ENCODE measurements at places on chromosomes 11 and 22. TPM values are rescaled to one million over a fixed set of nuclear protein-coding genes. Genes with fewer than 3 reads are reported as not detected.

- no peak for DNase-seq
Observed at GRCh38 chr11:70116386-70117065, 38.4 kb downstream of the ANO1 start.

- no peak for DNase-seq
Observed at GRCh38 chr11:120089036-120090001, 48.6 kb downstream of the TRIM29 start.

GRCh38 chr11:73446766-73447165 lies 70.6 kb downstream of the RELT start:
- no peak for DNase-seq

GRCh38 chr22:50167689-50168489 lies 2.6 kb upstream of the PANX2 start:
- DNase-seq: no peak

- DNase-seq: no peak
Observed at GRCh38 chr11:21552911-21553310, 640.0 kb upstream of the ANO5 start.

DNA sequence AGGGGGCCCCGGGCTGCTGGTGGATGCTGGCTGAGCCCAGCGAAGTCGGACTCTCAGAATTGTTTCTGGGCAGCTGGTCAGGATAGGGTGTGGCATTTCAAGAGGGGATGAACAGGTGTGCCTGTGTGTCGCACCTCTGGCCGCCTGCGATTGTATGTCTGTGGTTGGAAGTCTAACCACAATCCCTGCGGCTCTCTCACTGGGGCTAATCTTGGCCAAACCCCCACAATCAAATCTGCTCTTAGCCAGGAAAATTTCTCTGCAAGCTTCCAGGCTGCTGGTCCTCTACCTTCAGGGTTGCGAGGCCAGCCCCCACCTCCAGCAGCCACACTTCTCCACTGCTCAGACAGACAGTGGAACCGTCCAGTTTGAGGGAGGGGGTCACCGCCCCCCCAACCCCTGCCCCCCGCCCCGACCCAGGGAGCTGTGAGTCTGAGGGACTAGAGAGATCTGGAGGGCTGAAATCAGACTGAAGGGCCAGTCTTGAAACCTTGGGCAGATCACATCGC lies 953 bp downstream of the ATG16L2 start:
- DNase-seq: no peak

DNA sequence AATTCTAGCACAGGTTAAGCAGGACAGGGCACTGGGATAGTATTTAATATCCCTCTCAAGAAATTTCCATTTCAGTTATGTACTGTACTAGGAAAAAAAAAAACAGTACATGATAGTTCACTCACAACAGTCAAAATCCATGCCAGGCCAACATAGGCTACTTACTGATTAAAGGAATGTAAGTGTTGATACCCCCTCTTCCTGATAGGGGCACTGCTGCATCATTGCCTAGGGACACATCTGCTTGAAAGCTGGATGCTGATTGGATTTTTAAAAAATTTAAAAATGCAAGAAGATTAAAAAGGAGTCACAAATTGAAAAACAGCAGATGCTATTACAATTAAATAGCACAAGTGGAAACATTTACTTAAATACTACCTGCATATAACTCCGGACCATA lies 43.4 kb downstream of the APOL5 start:
- DNase-seq: peak; percentile 27

The EMID1 gene
- total RNA-seq: not detected

The FGF19 gene
- total RNA-seq: not detected

All from activated CD4-positive, alpha-beta T cell treated with anti-CD3 and anti-CD28 coated beads, Interleukin-2, amount 10 ng/mL, durations not matched to agents 24 days and 14 days (primary cell).